NCI-H2029 treated with DMSO at 0.1 percent for 48 hours (cell line): ENCODE measurements at places on chromosomes 2 and 18.

- DNase-seq: no peak
Measured at GRCh38 chr2:43076676-43077075, 149.7 kb downstream of the ZFP36L2 start.

GRCh38 chr2:134327367-134327766 lies 73.5 kb downstream of the MGAT5 start:
- DNase-seq: no peak

GRCh38 chr18:76406791-76407190 lies 88.3 kb downstream of the ZNF516 start:
- DNase-seq: no peak

DNA sequence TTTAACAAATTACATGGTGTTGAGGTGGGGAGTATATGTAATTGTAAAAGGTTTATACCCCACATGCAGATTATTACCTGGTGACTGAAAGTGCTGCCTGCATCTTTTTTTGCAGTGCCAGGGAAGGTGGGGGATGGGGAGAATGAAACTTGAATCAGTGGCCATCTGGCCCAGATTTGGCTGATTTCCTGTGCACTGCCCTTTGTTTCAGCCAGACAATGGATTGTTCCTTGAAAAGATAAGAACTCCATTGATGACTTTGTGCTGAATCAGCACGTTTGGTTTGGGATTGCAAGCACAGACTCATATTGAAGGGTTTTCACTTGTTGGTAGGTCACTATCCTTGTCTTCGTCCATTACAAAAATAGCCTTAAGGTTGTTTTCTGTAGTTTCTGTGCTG lies 20.9 kb downstream of the GREB1L start:
- DNase-seq: no peak

DNA sequence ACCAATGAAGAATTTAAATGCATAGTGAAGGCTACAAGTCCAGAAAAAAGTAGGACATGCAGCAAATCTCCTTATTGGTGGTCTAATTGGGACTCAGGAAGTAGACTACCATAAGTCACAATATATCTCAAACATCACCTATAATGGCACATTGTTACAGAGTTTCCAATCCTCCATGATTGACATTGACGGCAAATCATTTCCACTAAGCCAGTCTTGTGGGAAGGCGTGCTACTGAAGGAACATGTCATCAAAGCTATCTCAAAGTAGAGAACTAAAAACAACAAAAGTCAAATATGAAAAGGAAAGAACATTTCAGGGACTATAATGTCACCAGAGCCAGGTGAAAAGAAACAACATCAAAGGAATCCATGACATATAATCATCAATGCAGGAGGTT lies 166.4 kb upstream of the PID1 start:
- DNase-seq: no peak

GRCh38 chr2:16726147-16726546 lies 60.5 kb upstream of the CYRIA start:
- DNase-seq: no peak

- no peak for DNase-seq
Measured at GRCh38 chr2:12167525-12168317, 421.3 kb downstream of the LPIN1 start.

GRCh38 chr2:135573620-135574019 lies 42.3 kb downstream of the R3HDM1 start:
- no peak for DNase-seq

GRCh38 chr18:46706968-46707367 lies 49.9 kb downstream of the ST8SIA5 start:
- DNase-seq: no peak

DNA sequence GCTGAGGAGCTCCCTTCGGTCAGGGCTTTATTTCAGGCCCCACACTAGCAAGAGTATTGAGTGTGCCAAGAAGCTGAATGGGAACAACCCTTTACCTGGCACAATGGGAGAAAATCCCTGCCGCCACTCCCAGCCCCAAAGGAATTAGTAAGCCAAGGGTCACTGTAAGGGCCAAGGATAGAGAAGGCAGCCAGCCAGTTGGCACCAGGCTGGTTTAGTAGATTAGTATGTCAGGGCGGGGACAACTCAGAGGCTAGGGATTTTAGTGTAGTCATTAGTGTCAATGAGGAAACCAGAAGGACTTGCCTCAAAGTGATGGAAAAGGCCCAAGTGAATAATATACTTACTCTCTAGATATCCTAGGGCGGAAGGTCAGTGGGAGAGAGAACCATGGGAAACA lies 34.9 kb upstream of the CYP26B1 start:
- no peak for DNase-seq

DNA sequence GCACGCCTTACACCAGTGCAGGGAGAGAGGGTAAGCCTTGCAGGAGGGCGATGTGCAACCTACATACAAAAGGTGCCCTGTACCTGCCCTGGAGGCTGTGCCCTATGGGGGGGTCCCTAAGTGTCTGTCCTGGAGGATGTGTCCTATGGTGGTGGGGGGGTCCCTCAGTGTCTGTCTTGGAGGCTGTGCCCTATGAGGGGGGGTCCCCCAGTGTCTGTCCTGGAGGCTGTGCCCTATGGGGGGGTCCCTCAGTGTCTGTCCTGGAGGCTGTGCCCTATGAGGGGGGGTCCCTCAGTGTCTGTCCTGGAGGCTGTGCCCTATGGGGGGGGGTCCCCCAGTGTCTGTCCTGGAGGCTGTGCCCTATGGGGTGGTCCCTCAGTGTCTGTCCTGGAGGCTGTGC lies 216.6 kb downstream of the HDAC4 start:
- DNase-seq: no peak

- DNase-seq: no peak
Measured at GRCh38 chr2:206442833-206443734, at the start of gene ADAM23. Gene ADAM23 (plus strand): TSS chr2:206443532. CDS start chr2:206443867, 335 bp downstream.

DNA sequence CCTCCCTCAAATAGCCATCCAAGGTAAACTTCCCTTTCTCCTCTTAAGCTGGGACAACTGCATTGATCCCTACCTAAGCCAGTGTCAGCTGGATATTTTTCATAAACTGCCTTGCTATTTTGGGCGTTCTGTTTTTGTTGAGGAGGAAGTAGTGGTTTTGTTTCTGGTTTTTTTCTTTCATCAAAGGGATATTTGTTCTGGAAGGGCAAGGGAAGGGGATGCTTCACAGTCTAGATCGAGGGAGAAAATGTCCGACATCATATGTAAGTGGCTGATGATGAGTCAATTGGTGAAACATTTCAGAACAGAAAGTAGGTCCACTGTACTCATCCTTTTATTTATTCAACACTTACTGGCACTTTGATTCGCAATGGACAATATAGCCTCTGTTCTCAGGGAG lies 31.0 kb downstream of the TANC1 start:
- DNase-seq: no peak

GRCh38 chr2:39739386-39739785 lies 39.7 kb downstream of the THUMPD2 start:
- no peak for DNase-seq

GRCh38 chr18:35707674-35708073 lies 126.1 kb downstream of the GALNT1 start:
- DNase-seq: no peak

GRCh38 chr2:212193056-212193455 lies 345.5 kb downstream of the ERBB4 start:
- no peak for DNase-seq

DNA sequence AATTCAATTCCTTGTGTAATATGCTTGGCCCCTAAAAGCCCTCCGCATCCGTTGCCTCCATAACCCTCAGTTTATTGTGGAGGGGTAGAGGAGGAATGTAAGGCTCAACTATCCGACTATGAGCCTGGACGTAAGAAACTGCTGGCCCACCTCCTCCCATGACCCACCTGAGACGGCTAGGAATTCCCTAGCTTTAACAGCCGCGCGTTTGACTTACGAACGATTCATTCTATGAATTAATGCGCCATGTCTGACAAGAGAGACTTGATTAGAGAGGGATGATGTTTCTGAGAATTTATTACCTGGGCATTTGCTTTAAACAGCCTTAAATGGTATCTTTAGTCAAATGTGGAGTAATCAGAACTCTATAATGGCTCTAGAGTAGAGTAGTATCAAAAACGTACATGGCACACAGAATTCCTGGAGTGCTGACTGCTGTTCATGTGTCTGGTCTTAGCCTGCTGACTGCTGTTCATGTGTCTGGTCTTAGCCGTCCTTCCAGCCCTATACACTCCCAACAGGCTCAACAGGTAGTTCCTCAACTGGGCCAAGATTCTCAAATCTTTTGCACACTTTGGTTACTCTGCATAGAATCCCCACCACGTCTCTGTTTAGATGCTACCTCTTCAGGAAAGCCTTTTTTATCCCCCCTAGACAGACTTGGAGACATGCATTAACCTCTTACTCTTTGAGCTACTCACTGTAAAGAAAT lies 899 bp upstream of the GFPT1 start:
- no peak for DNase-seq

GRCh38 chr2:18834341-18834740 lies 245.0 kb upstream of the NT5C1B start:
- DNase-seq: no peak

- no peak for DNase-seq
Measured at GRCh38 chr2:100928235-100928634, 73.9 kb upstream of the RPL31 start.

DNA sequence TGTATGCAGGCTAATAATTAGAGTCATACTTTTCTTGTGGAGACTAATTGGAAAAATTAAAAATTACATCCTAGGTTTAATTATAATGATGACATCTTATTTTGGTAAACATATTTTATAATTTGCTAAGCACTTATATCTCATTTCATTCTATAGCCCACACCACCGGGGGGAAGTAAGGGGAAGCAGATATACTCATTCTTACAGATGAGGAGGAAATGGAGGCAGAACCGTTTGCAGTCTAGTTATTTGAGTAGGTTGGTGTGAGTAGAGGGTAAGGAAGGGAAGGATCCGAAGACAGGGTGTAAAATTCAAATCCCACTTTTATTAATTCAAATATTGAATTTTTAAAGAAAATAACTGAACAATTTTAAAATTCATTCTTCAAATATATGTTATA lies 3.7 kb downstream of the ITGAV start:
- DNase-seq: no peak

- no peak for DNase-seq
Measured at GRCh38 chr2:150464986-150465385, 22.5 kb downstream of the RND3 start.

DNA sequence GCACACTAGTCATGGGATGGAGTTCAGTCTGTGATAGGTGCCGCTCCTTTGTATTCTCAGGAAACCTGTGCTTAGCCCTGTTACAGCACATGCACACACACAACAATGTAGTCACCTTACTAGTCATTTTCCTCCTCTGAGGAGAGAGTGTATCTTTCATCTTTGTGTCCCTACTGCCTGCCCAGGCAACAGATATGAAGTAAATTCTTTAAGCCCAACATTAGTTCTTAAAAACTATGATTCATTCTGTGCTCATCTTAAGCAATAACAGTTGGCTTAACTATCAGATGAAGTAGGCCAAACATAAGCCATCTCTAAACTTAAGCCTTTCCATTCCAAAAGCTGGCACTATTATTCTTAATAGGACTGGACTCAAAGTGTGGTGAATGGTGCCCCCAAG lies 186.5 kb downstream of the LNPK start:
- no peak for DNase-seq

DNA sequence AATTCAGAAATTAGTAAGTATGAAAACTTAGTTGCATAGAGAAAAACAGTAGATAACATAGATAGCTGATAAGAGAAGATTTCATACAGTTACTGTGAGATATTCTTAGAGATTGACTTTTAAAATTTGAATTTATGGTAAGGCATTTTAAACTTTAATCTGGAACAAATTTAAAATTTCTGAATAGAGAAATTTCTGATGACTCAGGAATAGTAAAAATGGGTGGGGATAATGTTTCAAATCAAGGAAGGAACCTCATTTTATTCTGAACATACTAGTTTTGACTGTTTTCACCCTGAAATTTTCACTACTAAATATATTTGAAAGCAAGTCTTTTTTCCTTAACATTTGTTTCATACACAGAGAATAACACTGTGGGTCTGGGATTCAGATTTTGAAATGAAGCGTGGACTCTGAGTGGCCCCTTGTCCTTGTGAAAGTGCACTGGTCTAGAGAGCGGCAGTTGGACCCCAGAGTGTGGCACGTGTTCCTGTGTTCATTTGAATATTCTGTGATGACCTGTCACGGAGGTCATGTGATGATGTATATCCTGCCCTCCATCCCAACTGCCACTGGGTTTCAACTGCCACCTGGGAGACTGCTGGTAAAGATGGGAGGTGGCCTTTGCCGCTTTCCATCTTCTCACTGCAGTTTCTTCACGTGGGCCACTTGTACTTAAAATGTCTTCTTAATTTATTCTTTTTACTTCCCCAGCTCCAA lies 38.5 kb upstream of the RAB6D start:
- DNase-seq: no peak

DNA sequence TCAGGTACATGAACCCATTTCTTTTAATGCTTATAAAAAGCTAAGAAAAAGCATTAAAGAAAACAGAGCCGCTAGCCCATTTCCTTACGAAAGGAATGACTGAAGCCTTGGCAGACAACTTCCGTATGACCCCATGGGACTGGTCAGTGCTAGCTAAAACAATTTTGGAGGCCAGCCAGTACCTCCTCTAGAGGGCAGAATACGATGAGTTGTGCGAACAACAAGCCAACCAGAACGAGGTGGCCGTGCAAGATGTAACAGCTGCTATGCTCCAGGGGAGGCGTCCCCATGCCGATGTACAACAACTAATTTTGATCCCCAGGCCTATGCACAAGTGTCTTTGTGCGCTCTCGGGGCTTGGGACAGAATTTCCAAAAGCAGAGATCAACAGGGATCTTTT lies 16.7 kb downstream of the MAP3K2 start:
- no peak for DNase-seq

DNA sequence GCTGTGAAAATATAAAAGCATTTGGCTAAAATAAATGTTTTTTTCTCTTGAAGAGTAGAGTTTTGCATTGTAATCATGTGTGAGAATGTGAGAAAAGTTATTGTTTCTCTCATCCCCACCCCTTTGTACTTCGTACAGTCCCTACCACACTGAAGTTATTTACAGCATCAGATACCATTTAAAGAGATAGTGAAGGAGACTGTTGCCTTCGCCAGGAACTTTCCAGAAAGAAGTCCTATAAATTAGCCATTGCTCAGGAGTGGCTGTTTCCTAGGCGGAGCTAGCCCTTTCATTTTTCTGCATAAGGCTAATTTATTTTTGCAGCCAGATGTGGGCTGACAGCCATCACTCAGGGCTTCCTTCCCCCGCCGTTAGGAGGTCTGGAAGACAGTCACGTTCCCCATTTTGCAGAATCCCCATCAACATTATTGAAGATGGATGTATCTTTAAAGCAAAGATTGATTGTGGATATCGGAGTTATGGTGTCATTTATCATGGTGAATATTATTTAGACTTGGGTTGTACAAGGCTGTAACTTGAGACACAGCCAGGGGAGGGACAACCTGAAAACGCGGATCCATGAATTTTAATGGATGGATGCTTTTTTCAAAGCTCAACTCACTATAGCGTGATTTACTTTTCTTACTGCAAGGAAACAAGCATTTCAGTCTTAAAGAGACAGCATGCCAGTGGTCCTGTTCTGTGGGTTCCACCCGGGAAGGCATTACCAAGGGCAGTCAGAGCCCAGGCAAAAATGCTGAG lies 17.1 kb downstream of the TSHZ1 start:
- DNase-seq: no peak

- DNase-seq: no peak
Measured at GRCh38 chr2:170897108-170897507, 31.9 kb upstream of the GORASP2 start.
